ENCODE measurements at places on chromosomes 7 and 10.

DNA sequence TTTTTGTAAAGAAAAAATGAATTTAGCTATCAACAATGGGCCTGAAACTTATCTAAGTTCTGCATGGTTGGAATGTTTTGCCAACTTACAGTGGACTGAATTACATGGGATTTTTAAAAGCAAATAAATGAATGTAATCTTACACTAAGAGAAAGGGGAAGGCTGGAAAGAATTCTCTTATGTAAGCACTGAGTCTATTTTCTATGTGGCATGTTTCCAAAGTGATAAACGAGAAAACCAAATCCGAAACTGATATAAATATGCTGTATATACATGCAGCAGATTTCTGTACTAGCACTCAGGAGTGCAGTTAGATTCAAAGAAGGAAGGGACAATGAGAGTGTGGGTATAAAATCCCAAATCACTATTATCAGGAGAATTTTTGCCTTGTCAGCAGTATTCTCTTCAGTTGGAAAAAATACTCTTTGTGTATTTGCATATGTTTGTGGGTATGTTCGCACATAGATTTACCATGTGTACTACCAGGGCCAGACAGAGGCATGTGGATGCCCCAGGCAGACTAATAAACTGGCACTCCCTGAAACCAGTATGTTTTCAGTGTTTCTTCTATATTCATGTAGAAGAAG is 334.3 kb upstream of the SEMA3D start:
- no peak for DNase-seq

DNA sequence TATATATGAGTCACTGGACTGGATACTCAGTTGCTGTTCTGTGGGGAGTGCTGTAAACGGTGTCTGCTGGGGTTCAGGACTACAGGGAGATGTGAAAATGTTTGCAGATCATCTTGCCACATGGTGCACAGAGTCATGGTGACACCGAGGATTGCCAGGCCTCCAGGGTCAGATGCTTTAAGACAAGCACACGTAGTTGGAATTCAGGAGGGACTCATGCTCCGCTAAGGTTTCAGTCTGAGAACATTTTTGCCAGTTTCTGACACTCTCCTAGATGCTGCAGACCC is 211.3 kb downstream of the CXCL12 start:
- DNase-seq: no peak

DNA sequence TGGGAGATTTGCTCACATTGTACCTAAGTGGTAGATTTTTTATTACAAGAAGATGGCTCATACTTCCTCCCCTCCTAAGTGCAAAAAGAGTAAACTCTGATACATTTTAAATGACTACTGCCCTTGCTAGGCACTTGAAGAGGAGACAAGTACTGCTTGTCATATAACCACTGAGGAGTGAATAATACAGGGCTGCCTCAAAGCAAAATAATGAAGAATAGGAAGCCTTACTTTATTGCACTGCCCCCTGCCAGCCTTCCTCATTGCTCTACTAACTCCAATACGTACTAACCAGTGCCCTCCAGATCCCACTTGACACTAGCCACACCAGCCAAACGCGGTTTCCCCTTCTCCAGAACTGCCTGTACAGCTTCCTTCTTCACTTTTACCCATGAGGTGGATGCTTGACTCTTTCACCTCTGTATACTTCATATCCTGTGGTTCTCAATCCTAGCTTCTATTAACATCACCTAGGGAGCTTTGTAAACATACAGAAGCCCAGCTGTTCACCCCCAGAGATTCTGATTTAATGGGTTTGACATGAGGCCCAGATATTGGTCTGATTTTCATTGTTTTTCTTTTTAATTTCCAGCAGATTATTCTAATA is 11.7 kb upstream of the MTERF1 start:
- DNase-seq: no peak

- no peak for DNase-seq
These were observed 31.2 kb upstream of the ZNF365 start for GRCh38 chr10:62343000-62343399.

DNA sequence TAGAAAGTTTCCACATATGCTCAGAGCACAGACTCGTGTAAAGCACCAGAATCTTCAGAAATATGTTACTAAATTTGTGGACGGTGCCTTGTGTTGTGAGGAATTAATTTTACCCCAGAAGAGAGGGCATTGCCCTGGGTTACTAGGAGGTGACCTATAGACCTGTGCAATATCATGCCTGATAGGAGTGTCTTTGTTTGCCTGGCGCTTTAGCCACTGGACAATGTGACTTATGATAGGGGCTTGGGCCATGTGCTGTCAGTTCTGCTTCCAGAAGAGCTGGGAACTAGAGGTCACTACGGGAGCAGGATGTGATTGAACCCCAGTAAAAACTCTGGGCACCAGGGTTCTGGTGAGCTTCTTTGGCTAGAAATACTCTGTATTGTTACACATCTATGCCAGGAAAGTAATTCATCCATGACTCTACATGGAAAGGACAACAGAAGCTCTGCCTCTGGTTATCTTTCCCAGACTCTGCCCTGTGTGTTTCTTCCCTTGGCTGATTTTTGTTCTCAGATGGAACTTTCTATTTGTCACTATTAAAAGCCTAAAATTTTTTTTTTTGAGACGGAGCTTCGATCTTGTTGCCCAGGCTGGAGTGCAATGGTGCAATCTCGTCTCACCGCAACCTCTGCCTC is 75.5 kb downstream of the SIRT1 start:
- DNase-seq: no peak

DNA sequence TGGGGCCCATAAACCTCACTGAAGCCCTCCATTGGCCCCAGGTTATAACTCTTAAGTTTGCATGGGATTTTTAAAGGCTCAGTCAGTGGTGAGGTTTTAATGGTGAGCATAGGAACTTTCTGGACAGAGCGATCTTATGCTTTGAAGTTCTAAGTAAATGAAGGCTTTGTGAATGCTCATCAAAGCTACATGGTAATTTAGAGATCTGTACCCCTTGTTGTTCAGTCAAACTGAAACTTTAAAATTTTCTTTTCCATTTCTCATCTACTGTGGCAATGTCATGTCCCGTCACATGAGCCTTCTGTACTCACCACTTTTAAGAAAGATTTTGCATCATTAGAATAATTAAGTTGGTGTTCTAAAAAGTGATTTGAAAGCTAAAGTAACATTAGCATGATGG is 39.9 kb downstream of the CHN2 start:
- no peak for DNase-seq

- DNase-seq: no peak
These were observed 695 bp downstream of the PRKAG2 start for GRCh38 chr7:151875942-151876898.
